ENCODE measurements at places on chromosomes 6 and 20. TPM values are rescaled to one million over a fixed set of nuclear protein-coding genes. Genes with fewer than 3 reads are reported as not detected.

The TFEB gene
- 20.6 TPM for total RNA-seq

The TAGAP gene
- 2.3 TPM for total RNA-seq

The ID4 gene
- total RNA-seq = 74.9 TPM

The BANF2 gene
- total RNA-seq = not detected

The SYCP2L gene
- total RNA-seq = 1.1 TPM

DNA sequence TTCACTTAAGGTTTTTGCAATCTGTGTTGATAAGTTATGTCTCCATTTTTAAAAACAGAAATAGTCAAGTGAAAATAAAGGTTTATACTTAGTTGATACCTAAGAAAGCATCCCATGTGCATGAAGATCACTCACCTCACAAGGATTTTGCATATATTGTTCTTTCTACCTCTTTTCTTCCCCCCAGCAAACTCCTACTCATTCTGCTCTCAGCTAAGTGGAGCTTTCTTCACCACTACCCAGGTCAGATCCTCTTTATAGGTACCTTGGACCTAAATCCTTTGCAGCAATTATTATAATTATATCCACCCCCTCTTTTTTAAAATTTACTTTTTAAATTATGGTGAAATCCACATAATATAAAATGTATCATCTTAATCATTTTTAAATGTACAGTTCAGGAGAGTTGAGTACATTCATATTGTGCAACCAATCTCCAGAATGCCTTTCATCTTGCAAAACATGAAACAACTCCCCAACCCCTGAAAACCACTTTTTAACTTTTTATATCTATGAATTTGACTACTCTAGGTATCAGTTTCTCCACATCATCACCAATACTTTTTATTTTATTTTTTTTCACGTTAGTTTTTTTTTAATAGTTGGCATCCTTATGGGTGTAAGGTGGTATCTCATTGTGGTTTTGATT is 9.3 kb upstream of the BACH2 start:
- no peak for DNase-seq

DNA sequence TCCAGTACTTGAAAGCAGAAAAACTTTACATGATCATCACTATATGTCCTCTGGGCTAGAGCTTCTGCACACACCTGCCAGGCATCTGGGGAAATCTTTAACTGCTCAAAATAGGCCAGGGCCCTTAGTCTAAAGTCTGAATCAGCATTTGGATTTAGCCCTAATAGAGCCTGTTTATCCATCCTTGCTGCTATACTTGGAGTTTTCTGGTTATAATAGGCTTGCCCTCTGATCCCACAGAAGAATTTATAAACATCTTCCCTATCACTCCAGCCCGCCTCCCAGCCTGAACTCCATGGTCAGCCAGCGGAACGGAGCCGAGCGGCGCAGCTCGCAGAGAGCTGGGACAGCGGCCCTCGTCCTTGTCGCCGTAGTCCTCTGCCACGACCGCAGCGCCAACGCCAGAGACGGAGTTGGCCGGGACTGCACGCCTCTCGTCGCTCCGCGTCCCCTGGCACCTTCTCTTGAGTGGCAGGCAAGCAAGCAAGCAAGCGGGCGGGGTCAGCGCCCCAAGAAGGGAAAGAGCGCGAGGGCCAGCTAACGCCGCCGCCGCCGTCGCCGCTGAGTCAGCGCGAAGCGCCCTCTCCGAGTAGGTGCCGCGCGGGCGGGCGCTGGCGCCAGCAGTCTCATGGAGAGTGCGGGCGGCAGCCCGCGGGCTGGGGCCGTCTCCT is 25.4 kb upstream of the ASIP start:
- peak; percentile 93 for DNase-seq

DNA sequence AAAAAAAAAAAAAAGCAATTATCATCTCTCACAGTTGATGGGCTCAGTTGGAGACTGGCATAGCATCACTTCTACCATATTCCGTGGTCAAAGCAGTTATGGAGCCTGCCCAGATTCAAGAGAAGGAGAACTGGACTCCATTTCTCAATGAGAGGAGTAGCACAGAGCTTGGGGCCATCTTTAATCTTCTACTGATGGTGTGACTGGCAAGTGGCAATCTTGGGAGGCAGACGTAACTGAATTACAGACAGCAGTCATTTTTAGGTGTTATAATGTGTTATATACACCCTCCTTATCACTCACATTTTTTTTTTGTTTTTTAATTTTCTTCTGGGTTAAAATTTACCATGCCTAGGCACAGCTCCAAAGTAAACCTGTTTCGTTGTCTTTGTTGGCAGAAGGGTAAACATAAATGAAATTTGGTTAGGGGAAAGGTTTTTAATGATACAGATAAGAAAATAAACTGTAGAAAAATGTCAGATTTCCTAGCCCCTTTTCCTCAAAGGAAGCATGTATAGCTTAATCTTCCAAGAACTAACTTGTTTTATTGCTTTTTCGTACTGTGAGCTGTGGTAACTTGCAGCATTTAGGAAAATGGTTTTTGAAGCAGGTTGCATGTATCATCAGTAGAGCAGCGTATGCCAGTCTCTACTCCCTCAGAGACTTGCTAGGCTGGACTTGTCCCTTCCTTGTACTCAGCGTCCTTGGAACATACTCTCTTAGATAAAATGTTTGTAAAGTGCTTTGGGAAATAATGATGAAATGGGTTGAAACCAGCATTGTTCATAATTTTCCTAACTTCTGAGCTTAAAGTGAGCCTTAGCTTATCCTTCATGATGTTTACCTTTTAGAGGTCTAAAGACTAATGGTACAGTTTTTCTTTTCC is 25.7 kb downstream of the ZFAND3 start:
- no peak for DNase-seq

DNA sequence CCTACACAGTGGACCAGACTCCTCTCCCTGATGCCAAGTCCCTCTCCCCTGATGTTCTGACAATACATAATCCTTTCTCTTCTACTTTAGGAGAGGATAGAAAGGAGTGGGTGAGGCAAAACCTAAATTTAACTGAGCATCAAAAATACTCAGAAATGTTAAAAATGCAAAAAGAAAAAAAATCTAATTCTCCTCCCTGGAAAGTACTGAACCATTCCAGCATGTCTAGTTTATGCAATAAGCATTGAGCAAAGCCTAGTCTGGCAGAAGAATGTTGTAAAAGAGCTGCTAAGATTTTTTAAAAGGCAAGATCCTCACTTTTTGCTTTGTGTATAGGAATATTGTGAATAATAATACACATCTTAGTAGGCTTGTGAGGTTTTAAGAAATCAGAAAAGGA is 116.6 kb upstream of the STXBP5 start:
- DNase-seq = no peak

DNA sequence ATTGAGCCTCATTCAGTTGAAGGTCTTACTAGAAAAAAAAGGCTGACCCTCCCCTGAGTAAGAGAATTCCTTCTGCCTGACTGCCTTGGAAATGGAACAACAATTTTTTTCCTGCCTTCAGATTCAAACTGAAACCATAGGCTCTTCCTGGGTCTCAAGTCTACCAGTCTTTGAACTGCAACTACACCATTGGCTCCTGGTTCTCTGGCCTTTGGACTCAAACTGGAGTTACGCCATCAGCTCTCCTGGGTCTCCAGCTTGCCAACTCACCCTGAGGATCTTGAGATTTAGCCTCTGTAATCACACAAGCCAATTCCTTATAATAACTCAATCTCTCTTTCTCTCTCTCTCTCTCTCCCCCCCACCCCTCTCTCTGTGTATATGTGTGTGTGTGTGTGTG is 36.0 kb upstream of the SNX9 start:
- DNase-seq = no peak

DNA sequence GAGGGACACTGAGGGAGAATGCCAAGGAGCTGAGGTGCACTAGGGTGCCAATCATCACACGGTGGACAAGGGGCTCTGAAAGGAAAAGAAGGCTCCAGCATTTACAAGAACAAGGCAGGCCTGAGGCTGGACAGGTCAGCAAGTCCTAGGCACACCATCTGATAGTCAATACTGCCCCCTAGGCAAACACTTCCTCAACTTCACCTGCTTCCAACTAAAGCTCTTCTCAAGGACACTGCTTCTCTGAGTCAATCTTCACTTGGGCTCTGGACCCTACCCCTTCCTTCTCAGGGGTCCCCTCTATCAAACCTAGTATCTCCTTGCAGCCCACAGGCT is 37.7 kb upstream of the SLC4A11 start:
- no peak for DNase-seq

DNA sequence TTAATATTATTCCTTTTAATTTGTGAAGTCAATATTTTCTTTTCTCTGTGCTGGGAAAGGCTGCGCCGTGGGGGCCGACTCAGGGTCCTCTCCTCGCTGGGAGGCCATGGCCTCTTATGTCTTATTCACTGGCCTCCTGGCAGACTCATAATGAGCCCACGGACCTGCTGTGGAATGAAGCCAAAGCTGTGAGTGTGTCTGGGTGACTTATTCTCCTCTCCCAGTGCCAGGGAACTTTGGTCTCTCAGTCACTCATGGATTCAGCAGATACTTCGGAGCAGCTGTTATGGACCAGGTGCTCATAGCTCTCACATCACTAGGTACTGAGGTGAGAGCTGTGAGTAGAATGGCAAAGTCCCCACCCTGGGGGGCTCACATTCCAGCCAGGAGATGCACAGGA is 297.6 kb downstream of the CDH26 start:
- DNase-seq = no peak

DNA sequence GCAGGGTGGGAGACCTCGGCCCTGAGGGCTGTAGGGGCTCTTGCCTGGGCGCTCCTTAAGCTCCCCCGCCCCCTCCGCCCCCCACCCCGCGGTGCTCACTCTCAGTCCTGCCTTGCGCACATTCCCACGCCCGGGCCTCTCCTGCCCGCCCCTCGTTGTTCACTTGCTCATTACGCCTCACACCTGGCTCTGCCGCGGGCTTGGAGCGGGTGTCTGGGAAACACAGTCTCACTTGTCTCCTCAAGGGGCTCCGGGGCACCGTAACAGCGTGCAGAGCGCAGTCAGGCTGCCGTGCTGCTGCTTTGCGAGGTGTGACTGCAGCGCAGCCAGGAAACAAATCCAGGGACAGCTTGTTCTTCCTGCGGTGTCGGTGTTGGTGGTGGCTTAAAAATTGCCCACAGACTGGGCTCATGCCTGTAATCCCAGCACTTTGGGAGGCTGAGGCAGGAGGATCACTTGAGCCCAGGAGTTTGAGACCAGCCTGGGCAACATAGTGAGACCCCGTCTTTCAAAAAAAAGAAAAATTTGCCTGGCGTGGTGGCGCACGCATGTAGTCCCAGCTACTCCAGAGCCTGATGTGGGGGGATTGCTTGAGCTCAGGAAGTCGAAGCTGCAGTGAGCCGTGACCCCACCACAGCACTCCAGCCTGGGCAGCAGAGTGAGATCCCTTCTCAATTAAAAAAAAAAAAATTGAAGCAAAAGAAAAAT is 4.6 kb downstream of the NPBWR2 start:
- DNase-seq = peak; percentile 58

GRCh38 chr6:49202924-49203536 is 260.0 kb downstream of the MMUT start:
- DNase-seq = no peak

GRCh38 chr6:163054641-163055040 is 326.9 kb downstream of the PACRG start:
- no peak for DNase-seq

GRCh38 chr20:44354979-44355497 is 461 bp upstream of the HNF4A start:
- DNase-seq = no peak

GRCh38 chr6:26465776-26466175 is 8.0 kb downstream of the BTN2A1 start:
- no peak for DNase-seq

GRCh38 chr6:125507987-125508655 is 206.4 kb upstream of the HDDC2 start:
- DNase-seq = no peak

DNA sequence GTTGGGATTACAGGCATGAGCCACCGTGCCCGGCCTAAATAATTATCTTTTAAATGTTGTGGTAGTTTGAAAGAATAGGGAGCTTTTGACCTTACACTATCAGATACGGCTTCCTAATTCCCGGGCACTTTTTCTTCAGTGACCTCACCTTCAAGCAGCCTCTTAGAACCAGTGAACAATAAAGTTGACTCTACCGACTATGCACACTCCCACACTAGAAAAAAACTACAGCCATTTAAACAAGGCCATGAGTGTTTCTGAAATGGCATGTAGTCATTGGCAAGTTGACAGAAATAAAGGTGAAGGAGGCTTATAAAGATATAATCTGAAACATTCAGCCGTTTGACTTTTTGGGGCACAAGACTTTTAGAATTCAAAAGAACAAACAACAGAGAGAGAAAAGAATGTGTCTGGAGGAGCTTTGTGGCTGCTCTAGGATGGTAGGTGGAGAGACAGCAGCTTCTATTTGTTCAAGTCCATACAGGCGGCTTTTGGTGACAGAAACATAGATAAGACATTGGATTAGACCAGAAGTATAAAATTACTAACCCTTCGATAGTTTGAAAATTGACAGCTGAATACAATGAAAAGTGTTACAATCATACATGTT is 75.2 kb downstream of the GJA1 start:
- no peak for DNase-seq
